Large intestine (tissue), 12 donors: ENCODE measurements at places on chromosomes 7 and 10. TPM values are rescaled to one million over a fixed set of nuclear protein-coding genes. Genes with fewer than 3 reads are reported as not detected.

The PON1 gene
- polyA plus RNA-seq, result 2.3 TPM

DNA sequence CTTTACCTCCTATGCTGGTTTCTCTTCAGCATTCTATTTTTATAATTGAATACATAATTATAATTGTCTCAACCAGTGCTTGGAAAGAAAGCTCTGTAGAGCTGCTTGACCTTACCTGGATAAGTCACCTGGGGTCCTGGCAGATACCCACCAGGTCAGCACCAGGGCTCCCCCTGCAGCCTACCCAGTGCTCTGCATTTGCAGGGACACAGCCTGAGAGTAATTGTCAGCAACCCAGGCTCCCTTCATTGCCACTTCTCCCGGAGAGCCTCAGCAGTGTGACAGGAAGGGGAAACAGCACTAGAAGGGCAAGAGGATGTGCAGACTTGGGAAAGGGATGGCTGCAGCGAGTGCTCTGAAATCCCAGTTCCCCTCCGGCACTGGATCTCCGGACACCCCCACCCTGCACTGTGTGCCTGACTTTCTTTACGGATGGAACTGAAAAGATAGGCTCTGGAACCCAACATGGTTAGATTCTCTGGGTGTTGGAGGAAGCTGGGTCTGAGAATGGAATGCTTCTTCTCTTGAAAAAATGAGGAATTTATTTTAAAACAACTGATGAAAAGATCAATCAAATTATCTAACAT lies 11.4 kb upstream of the PAX4 start:
- DNase-seq, result peak; percentile 20

The ZNF365 gene
- polyA plus RNA-seq, result 0.48 TPM

DNA sequence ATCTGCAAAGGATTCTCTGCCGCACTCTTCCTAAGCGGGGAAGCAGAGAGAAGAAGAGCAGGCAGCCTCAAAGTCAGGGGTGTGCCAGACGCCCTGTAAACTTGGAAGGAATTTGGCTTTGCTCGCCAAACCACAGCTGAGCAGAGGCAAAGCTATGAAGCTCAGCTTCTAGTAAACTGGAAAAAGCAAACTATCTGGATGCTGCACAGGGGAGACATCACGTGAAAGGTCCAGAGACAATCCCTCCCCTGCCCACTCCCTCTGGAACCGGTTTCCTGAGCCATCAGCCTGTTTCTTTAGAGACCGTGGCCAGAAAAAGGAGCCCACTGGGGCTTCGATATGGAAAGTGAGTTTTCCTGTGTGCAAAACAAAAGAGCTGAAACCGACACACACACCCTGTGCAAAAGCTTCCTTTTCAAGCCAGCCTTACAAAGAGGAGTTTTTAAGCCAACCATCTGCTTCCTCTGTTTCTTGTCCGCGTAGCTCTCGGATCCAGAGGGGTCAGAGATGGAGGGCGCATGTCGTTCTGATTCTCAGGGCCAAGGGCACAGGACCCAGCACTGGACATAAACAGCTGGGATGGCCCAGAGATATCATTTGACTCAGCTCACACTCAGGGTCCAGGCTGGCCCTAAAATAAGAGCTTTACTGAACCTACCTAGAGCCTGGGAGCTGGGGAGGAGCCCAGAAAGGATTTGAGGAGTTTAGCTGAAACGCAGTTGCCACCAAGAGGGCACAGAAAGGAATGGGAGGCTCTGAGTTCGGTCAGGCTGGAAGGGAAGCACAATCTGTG lies 58.2 kb upstream of the DNAAF5 start:
- DNase-seq, result peak; percentile 35

GRCh38 chr7:158658475-158658874 lies 46.1 kb downstream of the NCAPG2 start:
- no peak for DNase-seq

- DNase-seq, result peak; percentile 40
Measured at GRCh38 chr7:115953592-115954255, 76.8 kb downstream of the TFEC start.
